ENCODE measurements at places on chromosomes 2 and 18. TPM values are rescaled to one million over a fixed set of nuclear protein-coding genes. Genes with fewer than 3 reads are reported as not detected.

The RSAD2 gene
- total RNA-seq = 7.9 TPM

DNA sequence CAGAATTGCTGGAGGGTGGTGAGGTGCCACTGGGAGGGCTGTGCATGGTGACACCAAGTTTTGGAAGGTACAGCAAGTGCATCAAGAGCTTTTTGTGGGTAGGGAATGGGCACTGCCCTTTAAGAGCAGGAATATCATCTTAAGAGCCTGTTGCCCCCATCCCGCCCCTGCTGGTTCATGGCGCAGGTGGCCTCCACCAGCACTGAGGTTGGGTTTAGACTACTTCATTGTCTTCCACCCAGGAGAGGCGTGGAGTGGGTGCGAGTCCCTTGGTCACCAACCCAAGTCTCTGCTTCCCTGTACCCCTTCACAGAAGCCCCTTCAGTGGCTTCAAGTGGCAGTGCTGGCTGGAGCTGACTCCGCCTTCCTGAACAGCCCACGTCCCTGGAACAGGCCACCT is 7.8 kb downstream of the RNPEPL1 start:
- no peak for DNase-seq
- no peak overlapping the region for H3K27ac ChIP-seq
- H3K4me3 ChIP-seq = no peak overlapping the region

The MC4R gene
- total RNA-seq = not detected

DNA sequence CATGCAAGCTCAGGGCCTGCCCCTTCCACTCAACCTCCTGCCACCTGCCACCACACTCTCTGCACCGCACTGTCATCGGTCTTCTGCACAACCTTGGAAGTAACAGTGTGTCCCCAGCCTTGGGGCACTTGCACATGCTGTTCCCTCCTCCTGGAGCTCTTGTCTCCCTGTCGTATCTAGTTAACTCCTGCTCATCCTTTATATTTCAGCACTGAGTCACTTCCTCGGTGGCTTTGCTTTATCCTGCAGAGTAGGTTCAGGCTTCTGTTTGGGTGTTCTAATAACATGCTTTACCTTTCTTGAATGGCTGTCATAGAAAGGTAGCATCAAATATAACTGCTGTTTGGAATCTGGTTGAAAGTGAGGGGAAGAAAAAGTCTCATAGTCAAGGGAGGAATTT is 25.3 kb downstream of the PAX8 start:
- no peak for DNase-seq
- peaks cover 67% of the 10 kb centered on the region for H3K4me1 ChIP-seq
- peaks cover 7% of the 10 kb centered on the region for H3K36me3 ChIP-seq

The SP140 gene
- 150 TPM for total RNA-seq

DNA sequence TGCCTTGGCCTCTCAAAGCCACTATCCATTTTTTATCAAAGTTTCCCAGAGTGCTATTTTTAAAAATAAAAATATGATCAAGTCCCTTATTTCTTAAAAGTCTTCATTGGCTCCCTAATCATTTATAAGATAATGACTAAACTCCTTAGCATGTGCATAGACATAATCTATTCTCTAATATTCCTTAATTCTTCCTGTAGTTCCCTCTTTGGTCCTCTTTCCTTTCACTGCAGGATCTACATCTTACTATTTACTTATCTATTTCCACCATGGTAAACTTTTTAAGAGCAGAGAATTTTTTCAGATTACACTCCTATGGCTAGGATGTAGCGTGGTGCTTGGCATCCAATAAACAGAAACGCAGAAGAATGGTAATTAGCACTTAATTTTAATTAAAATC is 19.0 kb downstream of the IDH1 start:
- no peak overlapping the region for H3K27ac ChIP-seq
- DNase-seq = no peak
- no peak overlapping the region for H3K4me3 ChIP-seq
- peaks cover 32% of the 10 kb centered on the region for H3K36me3 ChIP-seq
- H3K4me1 ChIP-seq = no peaks in the 10 kb centered on the region

- H3K4me3 ChIP-seq = no peak overlapping the region
- no peaks in the 10 kb centered on the region for H3K27me3 ChIP-seq
- no peaks in the 10 kb centered on the region for H3K36me3 ChIP-seq
- H3K27ac ChIP-seq = no peak overlapping the region
Observed at GRCh38 chr2:241769819-241770184, 6.8 kb upstream of the GAL3ST2 start.

The SULT1C4 gene
- not detected for total RNA-seq

DNA sequence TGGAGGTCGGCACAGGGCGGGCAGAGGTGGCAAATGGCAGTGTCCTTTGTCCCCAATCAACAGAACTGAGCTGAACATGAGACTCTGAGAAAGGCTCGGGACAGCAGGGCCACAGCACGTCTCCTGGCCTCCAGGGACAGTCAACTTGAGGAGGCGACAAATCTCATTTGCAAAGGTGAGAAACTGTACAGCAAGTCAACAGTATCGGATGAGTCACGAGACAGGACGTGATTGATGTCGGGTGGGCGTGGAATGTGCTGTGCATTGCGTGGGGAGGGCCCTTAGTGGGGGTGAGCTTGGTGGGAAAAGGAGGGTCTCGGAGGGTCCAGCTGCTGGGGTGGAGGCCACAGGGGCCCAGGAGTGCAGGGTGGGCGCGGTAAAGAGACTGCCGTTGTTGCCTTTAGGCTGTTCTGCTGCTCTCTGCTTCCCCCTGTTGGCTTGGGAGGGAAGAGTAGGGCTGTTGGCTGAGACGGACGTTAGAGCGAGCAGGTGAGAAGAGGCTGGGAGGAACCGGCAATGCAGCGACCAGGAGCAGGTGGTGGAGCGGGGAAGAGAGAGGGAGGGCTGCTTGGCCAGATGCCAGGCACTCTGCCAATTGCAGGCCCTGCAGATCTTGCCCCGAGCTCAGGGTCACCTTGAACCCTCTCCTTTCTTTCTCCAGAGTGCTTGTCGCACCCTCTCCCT is 164.3 kb downstream of the BCL2 start:
- no peaks in the 10 kb centered on the region for H3K27me3 ChIP-seq
- H3K4me3 ChIP-seq = peak overlapping the region; percentile 78
- peak; percentile 91 for DNase-seq
- peaks cover 11% of the 10 kb centered on the region for H3K36me3 ChIP-seq

- DNase-seq = no peak
- no peak overlapping the region for H3K4me3 ChIP-seq
- peaks cover 34% of the 10 kb centered on the region for H3K4me1 ChIP-seq
- H3K27ac ChIP-seq = no peak overlapping the region
- peaks cover 57% of the 10 kb centered on the region for H3K36me3 ChIP-seq
Observed at GRCh38 chr18:36158266-36158867, 28.7 kb downstream of the ELP2 start.

DNA sequence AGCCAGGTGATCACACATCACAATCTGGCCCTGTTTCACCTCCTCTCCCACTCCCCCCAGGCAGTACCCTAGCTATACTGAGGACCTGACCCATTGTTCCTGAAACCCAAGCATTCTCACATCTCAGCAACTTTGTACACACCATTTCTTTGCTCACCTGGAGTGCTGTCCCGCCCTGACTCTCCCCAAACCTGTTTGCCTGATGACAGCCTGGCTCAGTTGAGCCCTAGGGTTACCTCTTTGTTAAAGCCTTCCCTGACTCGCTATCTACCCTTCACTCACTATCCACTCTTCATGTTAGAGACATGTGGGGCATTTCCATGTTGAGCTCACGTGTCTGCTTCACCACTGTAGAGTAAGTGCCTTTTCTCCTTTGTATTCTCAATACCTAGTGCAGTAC is 49.1 kb downstream of the GREB1L start:
- no peaks in the 10 kb centered on the region for H3K36me3 ChIP-seq
- no peak overlapping the region for H3K27ac ChIP-seq
- H3K4me3 ChIP-seq = no peak overlapping the region
- H3K27me3 ChIP-seq = peaks cover 3% of the 10 kb centered on the region

The ZRANB3 gene
- 16.2 TPM for total RNA-seq

GRCh38 chr2:199875400-199875799 is 24.4 kb upstream of the FTCDNL1 start:
- no peak for DNase-seq
- H3K27ac ChIP-seq = no peak overlapping the region
- H3K4me1 ChIP-seq = no peaks in the 10 kb centered on the region
- no peak overlapping the region for H3K4me3 ChIP-seq
- H3K27me3 ChIP-seq = peaks cover 22% of the 10 kb centered on the region

DNA sequence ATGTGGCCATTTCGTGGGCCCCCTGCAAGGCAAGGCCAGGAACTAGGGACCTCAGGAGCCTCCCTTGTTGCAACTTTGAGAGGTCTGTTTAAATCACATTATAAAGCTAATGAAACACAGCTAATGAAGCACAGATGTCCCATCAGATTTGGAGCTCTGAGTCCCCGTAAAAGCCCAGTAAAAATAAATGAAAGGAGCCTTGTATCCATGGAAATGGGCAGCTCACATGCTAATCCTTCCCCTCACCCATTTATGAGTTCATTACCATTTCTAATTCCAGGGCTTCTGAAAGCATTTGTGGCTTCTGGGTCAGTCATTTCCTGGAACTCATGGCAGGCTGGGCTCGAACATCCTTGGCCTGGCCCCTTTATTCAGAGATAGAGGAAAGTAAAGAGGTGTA is 274.8 kb downstream of the SS18 start:
- no peak overlapping the region for H3K4me3 ChIP-seq
- H3K4me1 ChIP-seq = peaks cover 13% of the 10 kb centered on the region
- no peak overlapping the region for H3K27ac ChIP-seq
- no peaks in the 10 kb centered on the region for H3K27me3 ChIP-seq
- DNase-seq = no peak
- H3K36me3 ChIP-seq = no peaks in the 10 kb centered on the region

GRCh38 chr18:2111456-2111855 is 459.8 kb downstream of the METTL4 start:
- H3K4me1 ChIP-seq = no peaks in the 10 kb centered on the region
- H3K4me3 ChIP-seq = no peak overlapping the region
- no peaks in the 10 kb centered on the region for H3K36me3 ChIP-seq
- DNase-seq = no peak
- H3K27me3 ChIP-seq = peaks cover 9% of the 10 kb centered on the region

DNA sequence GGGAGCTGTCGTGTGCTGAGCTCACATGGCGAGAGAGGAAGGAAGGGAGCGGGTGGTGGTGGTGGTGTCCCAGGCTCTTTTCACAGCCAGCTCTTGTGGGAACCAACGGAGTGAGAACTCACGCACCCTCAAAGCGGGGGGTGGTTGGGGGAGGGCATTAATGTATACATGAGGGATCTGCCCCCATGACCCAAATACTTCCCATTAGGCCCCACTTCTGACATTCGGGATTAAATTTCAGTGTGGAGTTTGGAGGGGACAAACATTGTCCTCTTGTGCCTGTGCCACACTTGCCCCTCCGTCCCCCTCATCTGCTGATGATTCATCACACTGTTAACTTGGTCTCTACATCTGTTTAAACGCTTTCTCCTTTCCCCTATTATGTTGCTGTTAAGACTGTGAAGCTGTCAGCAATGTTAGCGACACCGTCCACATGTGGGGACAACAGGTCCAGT is 22.5 kb downstream of the INPP4A start:
- no peak for DNase-seq
- no peaks in the 10 kb centered on the region for H3K27me3 ChIP-seq
- H3K4me3 ChIP-seq = no peak overlapping the region

DNA sequence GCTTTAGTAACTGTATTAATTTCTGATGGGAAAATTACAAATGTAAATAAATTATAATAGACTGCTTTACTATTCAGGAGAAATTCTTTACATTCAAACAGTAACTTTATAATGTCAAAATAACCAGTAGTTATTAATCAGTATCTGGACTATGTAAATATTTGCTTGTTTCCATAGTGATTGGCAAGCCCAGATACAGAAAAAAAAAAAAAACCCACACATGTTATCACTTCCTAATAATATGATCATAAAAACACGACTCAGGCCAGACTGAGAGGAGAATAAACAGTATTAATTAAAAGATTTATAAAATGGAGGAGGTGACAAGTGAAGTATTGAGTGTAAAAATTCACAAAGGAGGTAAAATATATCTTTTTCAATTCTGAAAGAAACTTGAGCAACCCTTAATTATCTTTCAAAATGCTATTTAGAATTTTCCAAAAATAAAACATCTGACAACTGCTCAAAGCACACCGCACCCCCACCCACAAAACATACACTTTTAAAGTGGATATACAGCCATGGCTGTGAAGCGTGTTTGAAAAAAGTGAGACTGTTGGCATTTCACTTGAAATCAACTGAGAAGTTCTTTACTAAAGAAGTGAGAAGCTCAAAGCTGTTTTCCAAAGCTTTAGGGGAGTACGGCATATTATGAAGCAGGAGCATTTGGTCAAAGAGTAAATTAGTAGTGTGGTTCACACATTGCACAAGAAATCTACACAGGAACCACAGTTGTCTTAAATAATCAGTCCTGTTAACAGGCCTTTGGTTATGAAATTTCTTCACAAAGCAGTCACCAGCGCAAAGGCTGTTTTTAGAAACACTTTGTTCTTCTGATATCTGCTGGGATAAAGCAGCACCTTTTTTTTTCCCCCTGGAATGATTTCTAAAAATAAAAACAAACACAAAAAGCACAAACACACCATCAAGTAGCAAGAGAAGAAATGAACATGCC is 475.8 kb downstream of the TXNL1 start:
- no peak for DNase-seq
- H3K27me3 ChIP-seq = no peaks in the 10 kb centered on the region
- H3K36me3 ChIP-seq = no peaks in the 10 kb centered on the region
- H3K4me1 ChIP-seq = no peaks in the 10 kb centered on the region
- H3K27ac ChIP-seq = no peak overlapping the region
- no peak overlapping the region for H3K4me3 ChIP-seq

The SERPINB4 gene
- not detected for total RNA-seq
